Memory B cell (primary cell): ENCODE measurements at places on chromosomes 4 and X.
A peak's percentile ranks its signal among the peaks of the same experiment; 100 is the strongest.

DNA sequence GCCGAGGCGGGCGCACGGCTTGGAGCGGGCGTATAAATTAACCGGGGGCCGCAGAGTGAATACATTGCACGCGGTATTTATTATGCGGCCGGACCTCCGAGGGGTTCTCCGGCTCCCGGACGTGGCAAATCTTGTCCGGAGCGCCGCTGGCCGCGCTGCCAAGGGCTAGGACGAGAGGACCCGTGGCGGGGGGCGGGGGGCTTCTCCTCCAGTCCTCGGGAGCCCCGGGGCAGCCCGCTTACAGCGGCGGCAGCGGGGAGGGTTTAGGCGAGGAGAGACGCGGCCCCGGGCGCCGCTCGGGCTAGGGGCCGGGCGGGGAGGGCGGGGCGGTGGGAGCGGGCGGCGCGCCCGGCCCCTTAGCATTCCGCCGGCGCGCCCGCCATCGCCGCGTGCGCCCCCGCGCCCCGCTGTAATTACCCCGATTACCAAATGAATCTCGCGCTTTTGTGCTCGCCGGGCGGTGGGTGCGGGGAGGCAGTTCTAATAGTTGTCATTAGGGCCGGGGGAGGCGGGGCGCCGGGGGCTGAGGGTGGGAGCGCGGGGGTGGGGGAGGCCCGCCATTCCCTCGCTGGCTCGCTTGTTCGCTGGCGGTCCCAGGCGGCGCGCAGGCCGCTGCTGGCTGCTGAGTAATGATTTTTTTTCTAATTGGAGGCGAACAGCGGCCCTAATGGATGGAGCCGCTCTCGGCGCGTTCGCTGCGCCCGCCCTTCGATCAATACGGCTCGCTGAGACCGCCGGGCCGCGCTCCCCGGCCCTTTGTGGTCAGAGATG, 276.6 kb downstream of the BCOR start:
- DNase-seq: no peak

DNA sequence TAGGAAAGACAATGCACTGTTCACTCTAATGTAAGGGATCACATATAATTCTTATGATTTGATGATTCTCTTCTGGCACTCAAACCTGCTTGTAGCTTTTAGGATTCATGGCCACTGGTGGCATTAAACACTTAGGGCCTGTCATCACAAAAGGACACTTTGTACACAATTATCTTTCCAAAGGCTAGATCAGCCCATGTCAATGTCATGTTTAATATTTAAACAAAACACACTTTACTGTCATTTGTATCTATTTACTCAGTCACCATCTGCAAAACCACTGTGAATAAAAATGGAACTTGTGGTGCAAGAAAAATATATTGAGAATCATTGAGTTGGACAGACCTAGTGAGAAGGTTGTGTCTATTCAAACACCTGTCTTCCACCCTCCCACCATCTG, 83.6 kb upstream of the TTC29 start:
- no peak for DNase-seq

GRCh38 chr4:2009651-2010233, 968 bp upstream of the NELFA start:
- peak; percentile 42 for DNase-seq

DNA sequence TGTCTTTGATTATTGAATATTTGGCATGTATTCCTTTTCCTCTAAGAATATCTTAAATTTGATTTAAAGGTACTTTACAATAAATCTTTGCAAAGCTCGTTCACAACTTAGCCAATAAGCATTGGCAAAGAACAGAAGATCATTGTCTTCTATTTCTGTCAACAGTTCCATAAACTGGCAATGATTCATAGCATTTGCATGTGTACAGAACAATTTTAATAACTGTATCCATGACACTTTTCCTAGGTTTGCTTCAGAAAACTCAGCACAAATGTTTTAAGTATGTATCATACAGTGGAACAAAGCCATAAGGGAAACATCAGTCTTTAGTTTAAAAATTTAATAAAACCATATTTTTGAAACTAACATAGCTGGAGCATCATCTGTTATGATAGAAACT, 462.7 kb upstream of the RPS6KA3 start:
- no peak for DNase-seq

DNA sequence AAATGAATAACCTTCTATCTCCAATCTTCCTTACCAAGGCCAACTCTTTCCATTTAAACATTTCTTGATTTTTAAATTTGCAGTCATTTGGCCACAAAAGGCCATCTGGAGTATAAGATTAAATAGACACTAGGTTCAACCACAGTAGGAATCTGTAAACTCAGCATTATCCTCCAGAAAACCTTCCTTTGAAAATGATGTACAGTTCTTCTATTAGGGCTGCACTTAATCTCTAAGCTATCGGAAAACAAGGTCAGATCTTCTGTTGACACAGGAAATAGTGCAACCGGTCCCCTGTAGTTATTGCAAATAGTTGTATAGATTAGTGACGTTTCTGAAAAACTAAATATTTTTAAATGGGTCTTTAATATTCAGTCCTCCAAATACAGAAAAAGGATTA, 359.0 kb upstream of the ATOH1 start:
- no peak for DNase-seq

DNA sequence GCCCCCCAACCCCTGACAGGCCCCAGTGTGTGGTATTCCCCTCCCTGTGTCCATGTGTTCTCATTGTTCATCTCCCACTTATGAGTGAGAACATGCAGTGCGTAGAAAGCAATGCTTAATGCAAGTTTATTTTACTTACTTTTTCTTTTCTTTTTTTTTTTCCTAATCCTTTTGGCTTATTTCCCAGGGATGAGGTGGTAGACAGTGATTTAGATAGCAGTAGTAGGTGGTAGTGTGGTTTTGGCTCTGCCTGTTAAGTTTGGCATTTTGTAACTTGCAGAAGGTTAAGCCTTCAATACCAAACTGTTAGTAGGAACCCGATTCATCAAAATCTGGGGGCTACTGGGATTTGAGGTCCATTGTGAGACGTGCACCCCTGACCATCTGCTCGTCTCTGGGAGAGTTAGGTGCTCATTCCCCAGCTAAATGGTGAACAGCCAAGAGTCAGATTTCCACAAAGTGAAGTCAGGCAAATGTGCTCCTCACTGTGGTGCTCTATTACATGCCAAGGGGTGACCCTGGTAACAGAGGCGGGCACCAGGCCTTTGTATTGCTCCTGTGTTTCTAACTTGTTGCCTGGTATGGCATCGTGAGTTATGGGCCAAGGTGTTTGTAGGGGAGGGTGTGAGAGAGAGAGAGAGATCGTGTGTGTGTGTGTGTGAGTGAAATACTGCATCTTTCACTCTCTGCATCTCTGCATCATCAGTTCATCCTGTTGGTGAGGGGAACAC, 70.3 kb downstream of the PHOX2B start:
- no peak for DNase-seq

DNA sequence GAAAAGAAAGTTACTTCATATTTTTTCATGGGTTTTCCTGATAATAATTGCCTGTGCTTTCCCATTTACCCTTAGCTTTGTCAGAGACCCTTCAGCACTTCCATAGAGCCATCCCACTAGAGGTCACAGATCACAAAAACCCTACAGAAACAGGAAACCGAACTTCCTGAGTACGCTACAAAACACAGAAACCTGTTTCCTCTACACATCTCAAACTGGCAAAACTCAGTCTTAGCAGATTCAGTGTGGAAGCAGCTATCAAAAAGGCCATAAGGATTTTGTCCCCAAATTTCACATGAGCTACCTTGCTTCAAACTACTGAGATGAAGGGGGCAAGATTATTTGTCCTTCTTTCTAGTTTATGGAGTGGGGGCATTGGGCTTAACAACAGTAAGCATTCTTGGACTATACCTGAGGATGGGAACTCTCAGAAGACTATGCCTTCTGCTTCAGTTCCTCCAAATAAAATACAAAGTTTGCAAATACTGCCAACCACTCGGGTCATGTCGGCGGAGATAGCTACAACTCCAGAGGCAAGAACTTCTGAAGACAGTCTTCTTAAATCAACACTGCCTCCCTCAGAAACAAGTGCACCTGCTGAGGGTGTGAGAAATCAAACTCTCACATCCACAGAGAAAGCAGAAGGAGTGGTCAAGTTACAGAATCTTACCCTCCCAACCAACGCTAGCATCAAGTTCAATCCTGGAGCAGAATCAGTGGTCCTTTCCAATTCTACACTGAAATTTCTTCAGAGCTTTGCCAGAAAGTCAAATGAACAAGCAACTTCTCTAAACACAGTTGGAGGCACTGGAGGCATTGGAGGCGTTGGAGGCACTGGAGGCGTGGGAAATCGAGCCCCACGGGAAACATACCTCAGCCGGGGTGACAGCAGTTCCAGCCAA, at the start of gene MMRN1:
Gene MMRN1, plus strand, starts transcription at position 206 of the 902 bp plus-strand sequence. Its CDS starts 118 bp downstream, at position 324.
- no peak for DNase-seq

GRCh38 chr4:16237715-16238114, 11.4 kb upstream of the TAPT1 start:
- no peak for DNase-seq

DNA sequence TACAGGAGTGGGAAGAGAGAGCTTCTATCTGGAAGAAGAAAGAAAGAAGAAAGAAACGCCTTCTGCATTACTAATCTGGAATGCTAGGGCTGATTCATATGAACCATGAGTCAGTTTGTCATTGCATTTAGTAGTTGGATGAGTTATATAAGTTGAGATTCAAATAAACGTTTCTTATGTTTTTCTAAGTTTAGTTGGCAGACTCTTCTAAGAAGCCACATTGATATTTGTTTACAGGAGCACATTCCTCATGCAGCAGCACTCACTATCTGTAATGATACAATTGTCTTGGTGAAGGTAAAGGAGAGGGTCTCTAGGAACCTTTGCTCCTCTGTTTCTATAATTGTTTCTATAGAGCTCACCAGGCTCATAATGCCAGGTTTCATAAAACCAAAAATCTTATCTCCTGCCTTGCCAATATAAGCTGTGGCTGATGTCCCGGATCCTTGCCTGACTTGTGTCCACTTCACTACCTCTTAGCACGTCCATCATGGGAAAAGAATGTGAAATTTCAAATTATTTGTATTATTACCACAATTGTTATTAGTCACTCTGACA, 39.5 kb downstream of the HOPX start:
- DNase-seq: no peak

DNA sequence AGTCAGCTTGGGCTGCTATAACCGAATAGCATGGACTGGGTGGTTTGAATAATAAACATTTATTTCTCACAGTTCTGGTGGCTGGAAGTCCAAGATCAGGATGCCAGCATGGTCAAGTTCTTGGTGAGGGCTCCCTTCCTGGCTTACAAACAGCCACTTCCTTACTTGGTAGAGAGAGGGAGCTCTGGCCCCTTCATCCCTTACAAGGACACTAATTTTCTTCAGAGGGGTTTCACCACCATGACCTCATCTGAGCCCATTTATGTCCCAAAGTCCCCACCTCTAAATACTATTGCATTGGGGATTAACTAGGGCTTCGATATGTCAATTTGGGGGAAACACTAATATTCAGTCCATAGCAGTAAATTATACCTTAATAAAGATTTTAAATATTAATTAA, 61.8 kb downstream of the CLNK start:
- DNase-seq: no peak

DNA sequence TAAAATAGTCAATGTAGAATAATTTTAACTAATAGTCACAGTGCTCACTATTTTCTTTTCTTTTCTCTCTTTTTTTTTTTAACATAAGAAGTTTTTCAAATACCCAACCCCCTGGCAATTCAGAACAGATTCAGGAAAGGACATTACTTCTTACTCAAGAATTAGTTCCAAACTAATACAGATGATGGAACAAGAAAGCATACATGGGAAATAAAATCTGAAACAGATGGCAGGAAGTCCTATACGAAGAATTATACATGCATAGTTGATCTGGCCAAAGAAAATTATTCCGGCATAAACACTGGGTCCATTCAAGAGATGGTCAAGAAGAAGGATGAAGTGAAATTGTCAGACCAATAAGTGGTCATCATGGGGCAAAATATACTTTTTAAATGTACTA, 614.4 kb upstream of the INTU start:
- DNase-seq: no peak

DNA sequence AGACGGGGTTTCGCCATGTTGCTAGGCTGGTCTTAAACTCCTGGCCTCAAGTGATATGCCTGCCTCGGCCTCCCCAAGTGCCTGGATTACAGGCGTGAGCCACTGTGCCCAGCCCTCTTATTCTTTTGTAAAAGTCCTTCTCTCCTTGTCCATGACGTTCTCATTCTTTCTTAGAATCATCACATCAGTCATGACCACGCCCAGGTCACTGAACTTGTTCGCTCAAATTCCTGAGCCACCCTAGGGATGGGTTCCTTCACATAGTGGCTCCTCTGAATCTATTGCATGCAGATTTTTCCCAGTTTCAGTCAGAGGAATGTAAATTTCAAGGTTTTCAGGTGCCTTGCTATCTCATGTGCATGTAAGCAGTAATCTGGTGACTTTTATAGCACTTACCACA, 15.7 kb downstream of the JADE1 start:
- no peak for DNase-seq

GRCh38 chr4:109994415-109994827, 81.7 kb downstream of the EGF start:
- no peak for DNase-seq
